ENCODE measurements at places on chromosomes 3 and 15.

DNA sequence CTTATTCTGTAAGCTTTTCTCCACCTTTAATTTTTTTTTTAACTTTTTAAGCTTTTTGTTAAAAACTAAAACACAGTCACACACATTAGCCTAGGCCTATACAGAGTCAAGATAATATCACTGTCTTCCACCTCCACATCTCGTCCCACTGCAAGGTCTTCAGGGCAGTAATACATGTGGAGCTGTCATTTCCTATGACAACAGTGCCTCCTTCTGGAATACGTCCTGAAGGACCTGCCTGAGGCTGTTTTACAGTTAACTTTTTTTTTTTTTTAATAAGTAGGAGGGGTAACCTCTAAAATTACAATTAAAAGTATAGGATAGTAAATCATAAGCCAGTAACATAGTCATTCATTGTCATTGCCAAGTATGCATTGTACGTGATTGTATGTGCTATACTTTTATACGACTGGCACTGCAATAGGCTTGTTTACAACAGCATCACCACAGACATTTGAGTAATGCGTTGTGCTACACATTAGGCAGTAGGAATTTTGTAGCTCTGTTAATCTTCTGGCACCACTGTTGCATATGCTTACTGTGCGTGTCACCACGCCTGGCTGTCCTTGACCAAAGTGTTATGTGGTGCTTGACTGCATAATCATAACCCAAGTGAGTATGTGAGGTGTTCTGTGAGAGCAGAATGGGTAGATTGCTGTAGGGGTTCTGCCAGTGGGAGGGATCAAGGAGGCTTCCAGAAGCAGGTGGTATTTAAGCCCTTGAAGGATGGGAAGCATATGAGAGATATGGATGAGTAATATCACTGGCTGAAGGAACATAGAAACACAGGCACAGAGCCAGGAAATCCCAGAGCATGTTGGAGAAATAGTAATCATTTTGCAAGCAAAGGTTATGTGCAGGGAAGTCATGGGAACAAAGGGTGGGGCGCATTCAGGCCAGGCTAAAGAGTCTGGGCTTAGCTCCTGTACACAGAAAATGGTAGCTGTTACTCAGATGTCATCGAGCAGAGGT is 18.3 kb downstream of the FBXO22 start:
- peak; percentile 8 for DNase-seq

DNA sequence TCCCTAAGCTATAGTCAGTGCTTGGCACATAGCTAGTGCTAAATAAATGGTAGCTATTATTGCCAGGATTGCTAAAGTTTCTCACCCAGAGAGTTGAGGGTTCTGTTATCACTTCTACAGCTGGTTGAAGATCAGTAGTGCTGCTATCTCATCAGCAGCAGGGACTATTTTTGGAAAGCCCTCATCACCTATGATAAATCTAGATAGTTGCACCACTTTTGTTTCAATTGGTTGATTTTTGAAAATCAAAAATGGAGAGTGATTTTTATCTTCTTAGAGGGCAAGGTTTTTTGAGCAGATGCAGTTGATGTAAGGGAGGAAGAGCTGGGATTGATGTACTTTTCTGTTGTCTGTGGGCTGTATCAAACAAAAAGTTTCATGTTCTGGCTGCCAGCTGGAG is 101.6 kb downstream of the ST6GAL1 start:
- DNase-seq: no peak

- DNase-seq: no peak
Observed at GRCh38 chr15:95901271-95901670, 429.2 kb upstream of the NR2F2 start.

DNA sequence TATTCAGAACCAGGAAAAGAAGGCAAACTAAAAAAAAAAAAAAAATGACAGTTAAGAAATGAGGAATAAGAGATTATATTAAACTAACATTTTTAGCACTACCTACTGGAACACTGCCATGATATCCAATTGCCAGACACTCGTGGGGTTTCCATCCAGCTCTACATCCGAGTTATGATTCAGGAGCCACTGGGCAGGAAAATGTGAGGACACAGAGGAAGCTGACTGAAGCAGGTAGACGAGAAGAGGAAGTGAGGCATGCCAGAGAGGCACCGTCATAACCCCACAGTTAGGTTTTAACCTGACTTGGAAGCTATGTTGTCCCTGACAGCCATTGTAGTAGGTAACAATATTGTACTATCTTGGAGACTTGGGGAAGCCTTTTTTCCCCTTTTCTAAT is 495.0 kb downstream of the NLGN1 start:
- DNase-seq: no peak

DNA sequence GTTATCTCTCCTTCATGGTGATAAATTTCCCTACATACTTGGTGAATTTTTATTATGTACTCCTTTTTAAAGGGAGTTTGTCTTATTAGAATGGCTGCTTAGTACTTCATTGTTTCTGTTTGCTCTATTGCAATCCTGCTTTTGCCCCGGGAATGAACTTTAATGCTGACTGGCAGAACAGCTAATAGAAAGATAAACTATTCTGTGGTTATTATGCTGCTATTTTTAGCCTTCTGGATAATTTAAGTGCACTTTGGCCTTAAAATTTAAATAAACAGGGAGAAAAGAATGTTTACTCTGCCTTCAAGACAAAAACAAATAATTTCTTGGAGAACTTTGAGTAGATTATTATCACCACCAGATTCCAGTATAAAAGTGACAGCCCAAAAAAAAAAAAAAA is 413.8 kb upstream of the CCDC54 start:
- no peak for DNase-seq

GRCh38 chr3:133996251-133996661 is 33.5 kb downstream of the SLCO2A1 start:
- peak; percentile 28 for DNase-seq

GRCh38 chr3:46228260-46229242 is 13.7 kb upstream of the CCR3 start:
- no peak for DNase-seq

DNA sequence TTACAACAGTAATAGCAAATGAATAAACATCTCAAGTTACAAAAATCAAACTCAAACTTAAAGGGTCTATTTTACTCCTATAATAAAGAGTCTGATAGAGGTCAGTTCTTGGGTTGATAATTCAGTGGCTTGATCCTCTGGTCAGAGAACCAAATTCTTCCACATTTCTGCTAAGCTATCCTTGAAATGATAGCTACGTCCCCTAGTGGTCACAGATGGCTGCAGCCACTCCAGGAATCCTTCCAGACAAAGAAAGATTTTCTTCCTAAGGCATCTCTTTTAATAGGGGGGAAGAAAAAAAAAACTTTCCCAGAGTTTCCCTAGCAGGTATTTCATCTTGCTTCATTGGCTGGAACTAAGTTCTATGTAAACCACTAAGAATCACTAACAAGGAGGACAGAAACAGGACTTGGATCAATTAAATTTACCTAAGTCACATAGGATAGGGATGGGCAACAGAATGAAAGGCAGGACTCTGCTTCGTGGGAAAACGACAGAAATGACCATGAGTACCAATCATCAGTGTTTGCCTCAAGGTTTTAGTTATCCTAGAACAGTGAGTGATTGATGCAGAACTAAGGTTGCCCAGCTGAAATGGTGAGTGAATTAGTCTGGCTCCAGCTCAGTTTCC is 160.7 kb downstream of the STAC start:
- no peak for DNase-seq

DNA sequence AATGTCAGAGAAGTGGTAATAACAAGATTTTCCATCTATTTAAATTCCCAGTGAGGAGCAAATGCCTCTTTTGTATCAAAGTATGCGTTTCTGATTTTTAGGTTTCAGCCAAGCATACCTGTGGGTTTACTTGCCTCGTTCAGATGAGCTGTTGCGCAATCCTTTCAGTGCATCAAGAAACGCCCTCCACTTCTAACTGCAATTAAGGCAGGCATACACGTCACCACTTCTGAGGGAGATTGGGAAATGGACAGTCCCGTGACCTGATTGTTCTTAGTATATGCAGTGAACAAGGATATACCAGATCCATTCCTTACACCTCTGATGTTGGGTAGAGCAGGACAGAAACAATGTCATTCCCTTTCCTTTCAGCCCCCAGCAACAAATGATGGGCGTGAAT is 219.0 kb downstream of the ITPR1 start:
- no peak for DNase-seq

- DNase-seq: no peak
Observed at GRCh38 chr3:134663721-134664456, 13.1 kb upstream of the KY start.

GRCh38 chr15:101000271-101000681 is 81.1 kb downstream of the LRRK1 start:
- DNase-seq: no peak

DNA sequence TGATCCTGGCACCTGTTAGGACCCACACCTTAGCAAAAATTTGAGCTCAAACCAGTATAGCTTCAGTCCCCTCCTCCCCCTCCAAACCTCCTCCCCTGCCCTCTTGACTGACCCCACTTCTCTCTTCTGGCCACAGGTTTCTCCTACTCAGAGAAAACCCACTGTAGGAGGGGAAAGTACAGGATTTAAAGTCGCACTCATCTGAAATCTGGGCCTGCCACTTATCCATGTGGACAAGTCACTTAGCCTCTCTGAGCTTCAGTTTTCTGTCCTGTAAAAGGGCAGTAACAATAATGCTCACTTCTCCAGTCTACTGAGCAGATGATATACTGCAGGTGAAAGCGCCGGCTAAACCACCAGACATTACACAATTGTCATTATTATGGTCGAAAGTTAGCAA is 142.7 kb downstream of the MEGF11 start:
- no peak for DNase-seq

- no peak for DNase-seq
Observed at GRCh38 chr3:40129981-40130380, 179.5 kb upstream of the EIF1B start.

- DNase-seq: no peak
Observed at GRCh38 chr15:51283026-51283425, 55.4 kb downstream of the CYP19A1 start.

DNA sequence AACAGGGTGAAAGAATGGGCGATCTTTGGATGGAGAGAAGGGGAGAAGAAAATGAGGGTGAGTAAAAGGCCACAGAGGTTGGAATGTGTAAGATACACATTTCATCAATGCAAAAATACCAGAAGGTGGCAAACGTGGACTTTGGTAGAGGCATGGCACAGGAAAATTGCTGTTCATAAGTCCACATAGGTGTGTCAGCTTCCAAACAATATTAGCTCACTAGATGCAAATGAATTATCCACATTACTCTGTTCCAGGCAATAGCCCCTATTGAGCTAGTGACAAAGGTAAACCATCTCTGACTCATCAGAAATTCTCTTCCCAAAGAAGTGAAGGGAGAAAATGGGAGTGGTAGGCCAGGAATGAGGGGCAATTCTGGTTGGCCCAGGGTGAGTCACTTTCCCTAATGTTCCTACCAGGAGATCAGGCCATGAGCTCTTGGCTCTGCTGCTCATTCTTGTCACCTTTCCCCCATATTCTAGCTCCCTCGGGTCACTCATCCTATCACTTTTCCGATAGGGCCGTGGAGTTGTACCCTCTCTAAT is 19.9 kb downstream of the ACKR2 start:
- no peak for DNase-seq

DNA sequence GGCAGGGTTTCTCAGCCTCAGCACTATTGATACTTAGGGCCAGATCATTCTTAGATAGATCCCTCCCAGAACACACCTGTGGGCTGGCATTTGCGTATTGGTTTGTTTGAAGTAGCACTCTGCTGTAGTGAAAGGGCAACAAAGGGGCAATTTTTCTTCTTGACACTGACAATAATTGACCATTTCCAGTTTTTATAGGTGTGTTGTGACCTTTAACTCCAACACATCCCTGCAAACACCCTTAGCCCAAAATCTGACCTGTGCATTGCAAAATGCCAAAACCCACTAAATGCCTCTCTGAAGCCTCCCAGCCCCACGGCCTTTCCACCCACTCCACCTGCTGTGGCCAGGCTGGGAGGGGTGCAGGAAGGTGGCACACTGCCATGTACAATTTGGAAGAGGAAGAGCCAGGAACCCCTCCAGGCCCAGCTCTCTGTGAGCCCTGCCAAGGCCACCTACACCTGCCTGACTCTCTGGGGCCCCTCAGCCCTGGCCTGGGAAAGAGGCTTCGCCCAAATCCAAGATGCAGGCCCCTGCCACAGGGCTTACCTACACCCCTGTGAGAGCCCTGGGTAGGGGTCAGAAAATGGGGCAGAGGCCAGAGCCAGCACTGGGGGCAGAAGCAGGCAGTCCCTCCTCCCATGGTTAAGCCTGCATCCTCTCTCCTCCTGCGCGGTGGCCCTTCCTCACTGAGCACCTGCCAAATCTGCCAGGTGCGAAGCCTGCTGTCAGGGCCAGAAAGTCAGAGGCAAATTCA is 9.6 kb upstream of the CYP11A1 start:
- no peak for DNase-seq

- no peak for DNase-seq
Observed at GRCh38 chr15:94266789-94267188, 35.4 kb downstream of the MCTP2 start.

DNA sequence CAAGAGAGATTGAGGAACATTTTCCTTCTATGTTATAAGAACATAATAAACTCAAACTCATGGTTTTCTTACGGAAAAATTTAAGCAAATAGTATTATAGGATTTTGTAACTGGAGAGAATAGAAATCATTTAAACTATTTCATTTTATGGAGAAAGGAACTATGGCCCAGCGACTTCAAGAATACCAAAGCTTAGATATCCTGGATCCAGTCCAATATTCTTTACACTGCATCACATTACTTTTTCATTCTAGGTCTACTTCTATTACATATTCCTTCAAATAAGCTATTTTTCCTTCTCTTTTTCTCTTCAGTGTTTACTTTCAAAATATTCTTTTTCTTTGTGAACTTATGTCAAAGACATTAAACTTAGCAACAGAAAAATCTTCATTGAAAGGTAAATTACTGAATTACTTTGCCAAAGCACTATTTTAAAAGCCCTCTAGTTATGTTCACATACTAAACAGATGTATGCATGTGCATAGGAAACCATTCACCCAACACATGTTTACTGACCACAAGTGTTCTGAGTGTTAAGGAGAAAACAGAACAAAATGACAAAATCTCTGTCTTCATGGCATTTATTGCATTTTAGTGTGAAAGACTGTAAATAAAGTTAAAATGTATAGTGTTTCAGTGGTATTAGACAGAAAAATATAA is 20.4 kb downstream of the KPNA4 start:
- no peak for DNase-seq

DNA sequence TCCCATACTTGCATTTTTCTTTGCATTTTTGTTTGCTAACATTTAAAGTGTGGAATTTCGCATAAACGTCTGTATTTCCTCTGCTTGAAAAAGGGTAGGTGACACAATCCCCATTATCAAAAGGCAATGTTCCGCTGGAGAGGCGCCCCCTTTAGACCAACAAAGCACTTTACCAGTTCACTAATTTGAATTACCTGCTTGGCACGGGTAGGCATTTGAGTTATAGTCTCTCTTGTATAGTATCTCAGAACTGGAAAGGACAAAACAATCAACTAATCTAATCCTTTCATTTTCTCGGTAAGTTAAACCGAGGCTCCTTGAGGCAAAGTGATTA is 775 bp upstream of the CCDC39 start:
- DNase-seq: peak; percentile 41

- no peak for DNase-seq
Observed at GRCh38 chr15:77035999-77036471, 34.9 kb downstream of the TSPAN3 start.

GRCh38 chr15:50633653-50634052 is 52.9 kb downstream of the TRPM7 start:
- no peak for DNase-seq
